Right ventricle myocardium superior (tissue), 1 donor: ENCODE measurements at places on chromosomes 16 and 17.

- no peak for DNase-seq
These were observed 238.0 kb upstream of the CIBAR2 start for GRCh38 chr16:85350146-85350728.

- DNase-seq = no peak
These were observed 48.2 kb downstream of the CCDC42 start for GRCh38 chr17:8696426-8696825.

DNA sequence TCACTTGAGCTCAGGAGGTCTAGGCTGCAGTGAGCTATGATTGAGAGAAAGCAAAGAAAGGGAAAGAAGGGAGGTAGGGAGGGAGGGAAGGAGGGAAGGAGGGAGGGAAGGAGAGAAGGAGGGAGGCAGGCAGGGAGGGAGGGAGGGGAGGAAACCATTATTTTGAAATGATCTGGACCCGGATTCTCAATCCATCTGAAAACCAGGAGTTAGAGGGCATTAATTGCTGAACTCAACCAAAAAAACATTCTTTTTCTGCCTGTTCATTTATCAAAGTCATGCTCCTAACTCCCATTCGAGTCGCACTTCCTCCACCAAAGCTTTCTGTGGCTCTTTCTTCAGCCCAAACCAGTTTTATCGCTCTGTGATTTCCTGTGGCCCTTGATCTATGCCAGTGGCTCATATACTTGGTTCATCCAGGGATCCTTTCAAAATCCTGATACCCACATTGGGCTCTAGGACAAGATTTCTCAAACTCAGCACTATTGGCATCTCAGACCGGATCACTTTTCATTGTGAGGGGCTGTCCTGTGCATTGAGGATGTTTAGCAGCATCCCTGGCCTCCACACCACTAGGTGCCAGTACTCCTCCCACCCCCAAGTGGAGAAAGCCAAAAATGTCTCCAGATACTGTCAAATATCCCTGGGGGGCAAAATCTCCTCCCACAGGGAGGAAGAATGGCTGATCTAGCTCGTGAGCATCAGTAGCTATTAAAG, 38.2 kb downstream of the CMTM4 start:
- no peak for DNase-seq

GRCh38 chr16:75801307-75801706, 75.0 kb upstream of the CPHXL start:
- no peak for DNase-seq

DNA sequence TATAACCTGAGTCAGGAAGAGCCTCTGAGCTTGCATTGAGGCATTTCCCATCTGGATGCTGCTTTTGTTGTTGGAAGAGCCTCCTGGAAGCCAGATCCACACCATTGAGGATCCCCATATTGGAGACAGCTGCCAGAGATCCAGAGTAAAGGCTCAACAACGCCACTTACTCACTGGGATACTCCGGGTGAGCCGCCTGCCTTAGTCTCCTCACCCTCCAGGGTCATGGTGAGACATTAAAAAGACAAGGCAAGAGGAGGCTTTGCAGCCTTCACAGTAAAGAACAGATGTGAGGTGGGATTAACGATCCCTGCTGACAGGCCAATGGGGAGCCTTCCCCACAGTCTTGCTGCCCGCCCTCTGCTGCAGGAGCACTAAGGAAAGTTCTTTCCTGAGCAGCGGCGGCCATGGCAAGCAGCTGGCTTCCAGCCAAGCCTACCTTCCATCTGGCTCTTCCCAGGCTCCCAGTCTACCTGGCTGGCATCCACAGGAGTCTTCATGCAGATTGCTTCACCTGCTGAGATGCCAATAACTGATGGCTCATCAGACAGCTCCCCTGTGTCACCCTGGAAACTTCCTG, 198.5 kb downstream of the CYLD start:
- DNase-seq = no peak

- DNase-seq = no peak
These were observed 12.8 kb upstream of the PCTP start for GRCh38 chr17:55737976-55738501.
